ENCODE measurements at places on chromosomes 6 and 20. TPM values are rescaled to one million over a fixed set of nuclear protein-coding genes. Genes with fewer than 3 reads are reported as not detected.

GRCh38 chr6:135811170-135811569 lies 40.3 kb upstream of the PDE7B start:
- no peak for DNase-seq

Gene MROH8
- total RNA-seq = 1.8 TPM

DNA sequence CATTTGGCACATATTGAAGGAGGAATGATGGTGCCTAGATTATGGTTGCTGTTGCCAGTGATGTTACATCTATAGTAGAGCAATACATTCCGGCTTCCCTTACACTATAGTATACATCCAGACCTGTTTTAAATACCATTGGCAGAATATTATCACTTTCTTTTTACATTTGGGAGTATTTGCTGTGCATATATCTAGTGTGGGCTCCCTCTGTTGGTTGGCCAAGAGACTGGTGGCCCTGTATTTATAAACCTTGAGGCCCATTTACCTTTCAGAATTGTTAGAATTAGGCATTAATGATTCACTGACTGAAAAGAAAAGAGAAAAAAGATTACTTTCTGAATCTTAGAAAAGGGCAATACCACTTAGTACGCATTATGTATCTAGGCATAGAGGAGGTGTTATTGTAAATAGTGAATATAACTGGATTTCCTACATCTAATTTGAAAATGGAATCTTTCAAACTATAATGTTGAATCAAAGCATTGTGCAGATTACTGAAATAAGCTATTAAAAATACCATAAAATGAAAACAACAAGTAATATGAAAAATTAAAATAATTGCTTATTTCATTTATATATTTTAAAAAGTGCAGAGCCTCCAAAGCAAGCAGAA lies 628.8 kb upstream of the MAN1A1 start:
- DNase-seq = no peak

DNA sequence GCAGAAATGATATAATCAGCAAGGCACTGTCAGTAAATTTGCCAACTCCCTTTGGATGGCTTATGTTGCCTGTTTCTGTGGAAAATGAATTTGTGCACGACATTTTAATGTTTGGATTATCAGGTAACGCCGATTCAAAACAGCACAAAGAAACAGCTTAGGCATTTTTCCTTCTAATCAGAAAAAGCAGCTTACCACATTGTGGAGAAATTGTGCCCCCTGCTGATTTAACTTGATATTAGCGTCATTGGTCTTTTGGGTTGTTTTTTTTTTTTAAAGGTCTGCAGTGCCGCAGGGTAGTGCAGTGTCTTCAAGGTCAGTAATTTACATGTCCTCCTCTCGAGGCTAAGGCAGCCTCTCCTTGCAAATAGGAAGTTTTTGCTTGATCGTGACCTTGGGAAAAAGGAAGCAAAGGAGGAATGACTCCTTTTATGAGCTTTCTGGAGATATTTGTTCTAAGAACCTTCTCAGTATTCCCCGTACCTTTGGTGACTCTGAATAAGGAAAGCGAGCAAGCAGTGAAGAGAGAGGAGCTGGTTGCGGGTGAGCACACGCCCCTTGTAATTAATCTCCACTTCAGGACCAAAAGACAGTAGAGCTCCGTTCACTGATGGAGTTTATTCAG lies 79.1 kb downstream of the ELOVL4 start:
- peak; percentile 85 for DNase-seq
